ENCODE measurements at places on chromosomes 11 and 22.

DNA sequence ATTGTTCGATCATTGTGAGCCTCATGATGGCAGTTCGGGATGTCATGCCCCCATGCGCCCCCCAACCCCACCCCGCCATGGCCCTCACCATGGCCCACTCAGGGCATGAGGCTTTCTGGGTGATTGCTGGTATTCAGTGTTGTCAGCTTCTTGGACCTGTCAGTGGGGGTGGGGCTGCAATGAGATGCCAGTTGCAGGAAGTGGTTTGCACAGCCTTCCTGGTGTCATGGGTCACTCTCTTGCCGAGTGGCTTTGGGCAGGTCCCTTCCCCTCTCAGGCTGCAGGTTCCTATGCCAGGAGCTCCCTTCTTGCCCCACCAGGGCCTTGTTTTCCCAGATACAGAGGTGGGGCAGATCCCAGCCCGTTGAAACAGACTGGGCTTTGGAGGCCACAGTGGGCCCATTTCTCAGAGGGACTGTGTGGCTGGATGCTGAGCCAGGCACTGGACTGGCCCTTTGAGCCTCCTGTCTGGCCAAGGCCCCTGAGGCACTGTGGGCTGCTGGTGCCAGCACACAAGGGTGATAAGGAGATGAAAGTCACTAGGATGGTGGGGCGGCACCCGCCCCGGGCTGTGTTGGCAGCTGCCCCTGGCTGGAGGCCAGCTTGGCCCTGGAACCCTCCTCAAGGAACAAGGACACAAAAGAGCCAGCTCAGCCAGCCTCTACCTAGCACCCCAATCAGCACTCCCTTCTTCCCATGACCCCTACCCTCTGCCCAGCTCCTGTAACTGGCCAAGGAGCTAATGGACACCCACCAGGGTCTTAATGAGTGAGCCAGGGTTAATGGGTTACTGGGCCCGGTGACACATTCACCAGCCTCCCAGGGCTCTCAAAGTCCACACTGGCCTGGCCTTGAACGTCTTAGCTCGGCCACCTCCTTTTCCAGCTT, 1.5 kb upstream of the GGT1 start:
- H3K4me1 ChIP-seq = peaks cover 17% of the 10 kb centered on the region
- H3K27ac ChIP-seq = no peak overlapping the region
- H3K36me3 ChIP-seq = no peaks in the 10 kb centered on the region
- DNase-seq = no peak
- no peak overlapping the region for H3K4me3 ChIP-seq
- H3K27me3 ChIP-seq = no peaks in the 10 kb centered on the region

GRCh38 chr22:36976606-36977005, 42.6 kb downstream of the TST start:
- peaks cover 10% of the 10 kb centered on the region for H3K4me1 ChIP-seq
- H3K4me3 ChIP-seq = peak overlapping the region; percentile 80
- peaks cover 2% of the 10 kb centered on the region for H3K27me3 ChIP-seq
- no peak overlapping the region for H3K27ac ChIP-seq
- no peak for DNase-seq

GRCh38 chr11:127598476-127598875, 597.9 kb upstream of the KIRREL3 start:
- H3K27me3 ChIP-seq = no peaks in the 10 kb centered on the region
- H3K4me3 ChIP-seq = no peak overlapping the region
- no peak overlapping the region for H3K27ac ChIP-seq
- no peaks in the 10 kb centered on the region for H3K4me1 ChIP-seq
- no peak for DNase-seq
- H3K36me3 ChIP-seq = no peaks in the 10 kb centered on the region

GRCh38 chr11:34358258-34358727, 483 bp upstream of the ABTB2 start:
- H3K36me3 ChIP-seq = peaks cover 4% of the 10 kb centered on the region
- peaks cover 16% of the 10 kb centered on the region for H3K4me1 ChIP-seq
- no peak for DNase-seq

- peaks cover 5% of the 10 kb centered on the region for H3K4me1 ChIP-seq
- peak within 1 kb of the TSS; percentile 71 for H3K4me3 ChIP-seq
- no peaks in the 10 kb centered on the region for H3K27me3 ChIP-seq
- H3K27ac ChIP-seq = no peak within 1 kb of the TSS
These were observed at the start of gene KCNJ11 for GRCh38 chr11:17388609-17389210. Gene KCNJ11, minus strand, starts transcription at chr11:17388659. Its CDS starts 568 bp downstream, at chr11:17388091.

DNA sequence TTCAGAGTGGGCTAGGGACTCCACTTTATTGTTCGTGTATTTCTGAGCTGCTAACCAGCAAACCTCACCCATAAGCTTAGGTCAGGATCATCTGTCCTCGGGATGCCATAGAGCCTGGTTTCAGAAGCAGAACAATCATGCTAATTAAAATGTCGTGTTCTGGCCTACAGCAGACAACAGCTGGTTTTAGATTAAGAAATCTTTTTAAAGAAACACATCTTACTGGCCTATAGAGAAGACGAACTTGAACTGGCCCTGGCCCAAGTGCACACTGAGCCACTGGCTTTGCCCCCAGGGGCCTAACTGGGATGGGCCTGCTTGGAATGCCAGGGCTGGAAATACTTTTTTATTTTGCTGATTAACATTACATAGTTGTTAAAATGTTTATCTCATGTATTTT, 63.2 kb downstream of the ALX4 start:
- H3K27me3 ChIP-seq = no peaks in the 10 kb centered on the region
- H3K4me3 ChIP-seq = no peak overlapping the region
- no peak overlapping the region for H3K27ac ChIP-seq
- no peaks in the 10 kb centered on the region for H3K4me1 ChIP-seq
- peaks cover 47% of the 10 kb centered on the region for H3K36me3 ChIP-seq

- DNase-seq = no peak
- no peaks in the 10 kb centered on the region for H3K4me1 ChIP-seq
- H3K4me3 ChIP-seq = no peak overlapping the region
These were observed 112.2 kb downstream of the SBF2 start for GRCh38 chr11:10181811-10182210.

DNA sequence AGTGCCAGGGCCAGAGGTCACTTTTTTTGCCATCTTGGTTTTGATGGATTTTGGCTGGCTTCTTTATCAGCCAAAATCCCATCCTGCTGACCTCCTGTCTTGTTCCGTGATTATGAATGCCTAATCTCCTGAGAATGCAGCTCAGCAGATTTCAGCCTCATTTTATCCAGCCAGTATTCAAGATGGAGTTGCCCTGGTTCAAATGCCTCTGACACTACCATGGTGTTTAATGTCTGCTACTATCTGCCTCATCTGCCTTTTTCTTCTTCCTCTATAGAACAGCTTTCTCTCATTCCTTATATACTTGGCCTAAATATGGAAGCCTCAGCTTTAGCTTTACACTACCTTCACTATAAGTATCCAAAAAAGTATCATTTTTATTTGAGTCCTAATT, 50.7 kb downstream of the ACER3 start:
- H3K27me3 ChIP-seq = no peaks in the 10 kb centered on the region
- peaks cover 2% of the 10 kb centered on the region for H3K36me3 ChIP-seq
- H3K4me3 ChIP-seq = no peak overlapping the region
- no peaks in the 10 kb centered on the region for H3K4me1 ChIP-seq
- no peak overlapping the region for H3K27ac ChIP-seq
- DNase-seq = no peak

DNA sequence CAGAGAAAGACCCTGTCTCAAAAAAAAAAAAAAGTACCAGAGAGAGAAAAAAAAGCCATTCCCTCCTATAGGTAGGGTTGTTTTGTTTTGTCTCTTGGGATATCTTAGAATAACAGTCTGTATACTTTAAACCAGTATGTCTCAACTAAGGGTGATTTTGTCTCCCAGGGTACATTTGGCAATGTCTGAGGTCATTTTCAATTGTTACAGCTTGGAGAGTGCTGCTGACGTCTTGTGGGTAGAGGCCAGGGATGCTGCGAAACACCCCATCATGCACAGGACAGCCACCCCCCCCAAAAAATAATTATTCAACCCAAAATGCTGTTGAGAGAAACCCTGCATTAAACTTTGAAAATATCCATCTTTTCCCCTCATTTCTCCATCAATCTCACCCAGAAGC, 56.1 kb upstream of the CRTAM start:
- peaks cover 19% of the 10 kb centered on the region for H3K36me3 ChIP-seq
- peaks cover 16% of the 10 kb centered on the region for H3K4me1 ChIP-seq
- H3K27ac ChIP-seq = no peak overlapping the region
- H3K4me3 ChIP-seq = no peak overlapping the region

GRCh38 chr11:1157645-1158591, at the start of gene MUC5AC:
Gene MUC5AC, plus strand, starts transcription at chr11:1157953. Its CDS starts 47 bp downstream, at chr11:1158000.
- no peaks in the 10 kb centered on the region for H3K4me1 ChIP-seq
- no peaks in the 10 kb centered on the region for H3K27me3 ChIP-seq
- no peak for DNase-seq
- H3K4me3 ChIP-seq = no peak within 1 kb of the TSS
- no peaks in the 10 kb centered on the region for H3K36me3 ChIP-seq

DNA sequence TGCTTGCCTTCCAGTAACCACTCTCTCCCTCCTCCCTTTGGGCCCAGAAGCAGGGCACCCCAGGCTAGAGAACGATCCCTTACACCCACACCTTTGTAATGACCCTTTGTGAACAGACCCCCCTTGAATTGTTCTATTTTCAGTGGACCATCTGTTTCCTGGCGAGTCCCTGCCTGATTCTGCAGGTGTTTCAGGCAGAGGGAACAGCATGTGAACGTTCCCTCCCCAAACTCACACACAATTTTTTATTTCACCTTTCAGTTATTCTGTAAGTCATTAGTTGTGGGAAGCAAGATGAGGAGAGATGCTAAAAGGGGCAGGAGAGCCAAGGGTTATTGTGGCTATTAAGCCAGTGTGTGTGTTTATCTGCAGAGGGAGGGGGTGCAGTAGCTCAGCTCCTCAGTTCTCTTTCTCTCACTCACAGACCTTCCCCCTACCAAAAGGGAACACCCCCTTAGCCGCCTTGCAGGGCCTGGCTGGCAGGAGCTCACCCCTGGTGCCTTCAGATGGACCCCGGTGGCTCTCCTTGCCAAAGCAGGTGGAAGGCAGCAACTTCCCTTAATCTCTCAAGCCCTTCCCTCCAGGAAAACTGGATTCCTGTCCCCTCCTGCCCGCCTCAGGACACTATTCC, 64.8 kb upstream of the SPON1 start:
- H3K36me3 ChIP-seq = no peaks in the 10 kb centered on the region
- DNase-seq = no peak
- H3K27ac ChIP-seq = no peak overlapping the region

GRCh38 chr11:64223001-64223651, 2.9 kb downstream of the TRPT1 start:
- H3K4me3 ChIP-seq = no peak overlapping the region
- peaks cover 11% of the 10 kb centered on the region for H3K36me3 ChIP-seq
- peaks cover 21% of the 10 kb centered on the region for H3K4me1 ChIP-seq
- no peak overlapping the region for H3K27ac ChIP-seq
- no peak for DNase-seq
- H3K27me3 ChIP-seq = no peaks in the 10 kb centered on the region

DNA sequence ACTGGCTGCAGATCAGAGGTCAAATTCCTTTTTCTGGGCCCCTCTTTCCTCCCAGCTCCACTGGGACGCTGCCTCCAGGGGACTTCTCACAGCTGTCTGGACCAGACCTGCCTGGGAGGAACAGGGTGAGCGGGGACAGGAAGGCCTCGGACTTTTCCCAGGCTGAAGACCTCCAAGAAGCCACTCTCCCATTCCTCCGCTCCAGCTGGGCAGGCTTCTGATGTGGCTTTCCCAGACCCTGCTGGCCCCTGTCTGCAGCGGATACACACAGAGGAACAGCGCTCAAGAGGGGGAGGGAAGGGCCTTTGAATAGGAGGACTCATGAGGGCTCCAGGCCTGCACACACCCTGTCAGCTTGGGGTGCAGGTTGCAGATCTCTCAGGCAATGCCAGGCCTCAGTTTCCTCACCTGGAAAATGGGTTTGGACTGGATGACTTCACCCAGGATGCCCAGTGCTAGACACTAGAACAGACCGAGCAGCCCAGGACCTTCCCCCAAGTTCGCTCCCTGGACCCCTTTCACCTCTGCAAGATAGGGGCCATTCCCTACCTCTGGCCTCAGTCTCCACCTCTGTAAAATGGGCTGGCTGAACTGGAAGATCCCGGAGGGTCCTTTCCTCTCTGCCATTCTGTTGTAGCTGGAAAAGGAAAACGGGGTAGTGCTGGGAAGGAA, 36.6 kb downstream of the MB start:
- no peaks in the 10 kb centered on the region for H3K4me1 ChIP-seq
- DNase-seq = no peak
- no peak overlapping the region for H3K27ac ChIP-seq
- no peaks in the 10 kb centered on the region for H3K36me3 ChIP-seq
- no peaks in the 10 kb centered on the region for H3K27me3 ChIP-seq
- no peak overlapping the region for H3K4me3 ChIP-seq

DNA sequence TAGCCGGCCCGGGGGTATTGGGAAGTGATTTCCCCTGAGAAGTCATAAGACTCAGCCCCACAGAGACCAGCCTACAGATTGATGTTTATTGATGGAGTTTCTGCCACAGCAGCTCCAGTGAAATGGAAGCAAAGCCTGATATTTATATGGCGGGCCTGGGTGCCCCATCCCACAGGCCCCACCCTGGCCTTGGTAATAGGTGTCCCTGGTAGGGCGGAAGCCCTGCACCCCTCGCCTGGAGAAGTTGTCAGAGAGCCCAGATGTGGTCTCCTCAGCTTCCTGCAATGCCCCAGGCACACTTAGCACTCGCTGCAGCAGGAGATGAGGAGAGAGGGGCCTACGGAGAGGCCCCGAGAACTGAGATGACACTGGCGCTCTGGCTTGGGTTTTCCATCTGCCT, 107.4 kb downstream of the MORC2 start:
- H3K27me3 ChIP-seq = no peaks in the 10 kb centered on the region
- no peaks in the 10 kb centered on the region for H3K36me3 ChIP-seq
- no peak overlapping the region for H3K4me3 ChIP-seq
- no peaks in the 10 kb centered on the region for H3K4me1 ChIP-seq
- DNase-seq = no peak
- H3K27ac ChIP-seq = no peak overlapping the region

All from activated naive CD4-positive, alpha-beta T cell treated with anti-CD3 and anti-CD28 coated beads for 36 hours (primary cell).